ENCODE measurements at places on chromosomes 1 and 21.
A peak's percentile ranks its signal among the peaks of the same experiment; 100 is the strongest.

DNA sequence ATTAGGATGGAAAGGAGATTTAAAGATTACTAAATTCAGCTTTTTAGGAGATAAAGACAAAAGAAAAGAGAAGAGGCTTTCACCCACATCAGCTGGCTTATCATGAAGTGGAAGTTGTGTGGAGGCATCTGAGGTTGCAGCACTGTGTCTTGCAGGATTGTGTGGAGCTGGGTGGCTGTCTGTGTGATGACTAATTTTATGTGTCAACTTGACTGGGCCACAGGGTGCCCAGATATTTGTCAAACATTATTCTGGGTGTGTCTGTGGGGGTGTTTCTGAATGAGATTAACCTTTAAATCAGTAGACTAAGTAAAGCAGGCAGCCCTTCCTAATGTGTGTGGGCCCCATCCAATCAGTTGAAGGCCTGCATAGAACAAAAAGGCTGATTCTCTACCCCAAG, 3.9 kb downstream of the KCNA10 start:
- DNase-seq: no peak

DNA sequence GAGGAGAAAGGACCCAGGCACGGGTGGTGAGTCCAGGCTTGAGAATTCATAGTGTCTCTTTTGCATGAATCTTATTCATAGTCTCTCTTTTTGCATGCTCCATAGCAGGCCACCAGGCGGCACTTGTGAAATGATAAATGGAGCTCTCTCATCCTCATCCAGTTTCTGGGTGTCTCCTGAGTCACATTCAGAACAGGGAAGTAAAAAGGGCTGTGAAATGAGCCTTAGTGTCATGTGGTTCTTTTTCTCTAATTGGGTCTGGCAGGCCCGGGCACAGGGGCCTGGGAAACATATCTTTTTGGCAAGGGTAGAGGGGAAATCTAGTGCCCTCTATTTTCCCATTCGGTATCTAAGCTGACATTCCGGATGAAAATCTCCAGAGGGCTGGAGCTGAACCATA, 19.1 kb upstream of the NCF2 start:
- DNase-seq: no peak

GRCh38 chr1:100382657-100383056, 30.4 kb downstream of the CDC14A start:
- no peak for DNase-seq

DNA sequence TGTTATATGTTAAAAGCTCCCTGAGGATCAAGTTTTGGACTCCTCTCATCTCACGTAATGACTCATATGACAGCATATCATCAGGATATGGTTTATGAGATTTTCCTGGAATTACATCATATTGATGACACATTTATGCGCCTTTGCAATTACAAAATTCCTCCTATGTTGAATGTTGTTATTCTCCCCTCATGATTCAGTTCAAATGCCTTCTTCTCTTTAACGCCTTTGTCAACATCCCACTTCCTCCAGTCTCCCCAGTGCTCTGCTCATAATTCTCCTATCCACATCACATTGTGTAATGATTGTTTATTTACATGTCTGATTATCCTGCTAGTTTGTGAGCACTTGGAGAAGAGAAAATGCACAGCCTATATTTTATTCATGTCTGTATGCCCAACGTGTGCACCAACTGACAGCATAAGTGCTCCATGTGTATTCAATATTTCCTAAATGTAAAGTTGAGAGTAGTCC, 80.9 kb upstream of the BACH1 start:
- DNase-seq: no peak

DNA sequence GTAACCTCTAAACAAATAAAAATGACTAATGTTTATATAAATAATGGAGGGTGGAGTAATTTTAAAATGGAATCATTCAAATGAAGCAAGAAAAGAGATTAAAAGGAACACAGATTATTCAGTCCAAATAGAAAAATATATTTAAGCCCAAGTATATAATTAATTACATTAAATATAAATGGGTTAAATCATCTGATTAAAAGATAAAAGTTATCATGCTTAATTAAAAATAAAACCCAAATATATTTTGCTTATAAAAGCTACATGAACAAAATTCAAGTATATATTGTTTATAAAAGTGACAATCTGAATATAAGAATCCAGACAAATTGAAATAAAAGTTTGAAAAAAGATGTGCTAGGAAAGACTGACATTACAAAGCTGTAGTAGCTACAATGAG, 63.9 kb upstream of the ACTRT2 start:
- no peak for DNase-seq

- DNase-seq: no peak
These were observed 21.4 kb downstream of the ARHGAP29 start for GRCh38 chr1:94215955-94216354.

DNA sequence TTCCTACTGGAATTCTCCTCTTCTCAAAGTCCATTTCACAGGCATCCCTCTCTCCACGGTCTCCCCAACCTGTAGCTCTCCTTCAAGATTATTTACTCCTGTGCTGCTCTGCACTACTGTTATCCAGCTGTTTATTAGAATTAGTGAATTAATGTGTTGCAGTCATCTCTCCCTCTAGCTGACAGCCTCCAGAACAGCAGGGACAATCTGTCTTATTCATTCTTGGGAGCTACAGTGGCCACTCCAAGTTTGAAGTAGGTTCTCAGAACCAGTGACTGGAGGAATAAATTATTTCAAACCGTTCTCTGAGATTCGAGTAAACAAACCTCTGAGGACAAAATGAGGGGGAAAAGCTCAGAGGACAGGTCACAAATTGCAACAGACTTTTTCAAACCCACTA, 330.9 kb downstream of the RRAGC start:
- no peak for DNase-seq

GRCh38 chr1:246069581-246069980, 437.5 kb downstream of the SMYD3 start:
- no peak for DNase-seq

DNA sequence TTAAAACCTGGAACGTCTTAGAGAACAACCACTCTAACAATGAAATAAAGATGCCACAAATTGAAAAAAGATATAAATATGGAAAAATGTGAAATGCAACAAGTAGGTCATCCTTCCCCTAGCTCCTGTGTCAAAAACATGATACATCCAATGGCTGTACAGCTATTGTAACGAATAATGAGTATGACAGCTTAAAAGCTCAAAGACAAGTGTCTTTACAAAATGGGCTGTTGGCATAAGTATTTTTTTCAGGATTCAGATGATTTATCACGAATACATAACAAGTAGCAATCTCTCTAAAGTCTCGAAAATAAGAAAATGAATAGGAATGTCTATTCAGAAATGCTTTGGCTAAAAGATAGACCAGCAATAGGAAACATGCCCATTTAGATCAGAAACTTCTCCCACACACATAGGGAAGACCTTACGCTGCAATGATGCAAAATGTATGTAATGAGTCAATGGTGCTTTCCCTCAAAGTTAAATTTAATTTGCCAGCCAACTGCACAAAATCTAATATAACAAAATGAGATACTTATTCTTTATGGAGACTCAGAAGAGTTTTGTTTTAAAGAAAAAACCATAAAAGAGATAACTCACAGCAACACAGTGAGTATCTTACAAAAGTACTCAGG, 8.3 kb downstream of the TGFBR3 start:
- DNase-seq: no peak

DNA sequence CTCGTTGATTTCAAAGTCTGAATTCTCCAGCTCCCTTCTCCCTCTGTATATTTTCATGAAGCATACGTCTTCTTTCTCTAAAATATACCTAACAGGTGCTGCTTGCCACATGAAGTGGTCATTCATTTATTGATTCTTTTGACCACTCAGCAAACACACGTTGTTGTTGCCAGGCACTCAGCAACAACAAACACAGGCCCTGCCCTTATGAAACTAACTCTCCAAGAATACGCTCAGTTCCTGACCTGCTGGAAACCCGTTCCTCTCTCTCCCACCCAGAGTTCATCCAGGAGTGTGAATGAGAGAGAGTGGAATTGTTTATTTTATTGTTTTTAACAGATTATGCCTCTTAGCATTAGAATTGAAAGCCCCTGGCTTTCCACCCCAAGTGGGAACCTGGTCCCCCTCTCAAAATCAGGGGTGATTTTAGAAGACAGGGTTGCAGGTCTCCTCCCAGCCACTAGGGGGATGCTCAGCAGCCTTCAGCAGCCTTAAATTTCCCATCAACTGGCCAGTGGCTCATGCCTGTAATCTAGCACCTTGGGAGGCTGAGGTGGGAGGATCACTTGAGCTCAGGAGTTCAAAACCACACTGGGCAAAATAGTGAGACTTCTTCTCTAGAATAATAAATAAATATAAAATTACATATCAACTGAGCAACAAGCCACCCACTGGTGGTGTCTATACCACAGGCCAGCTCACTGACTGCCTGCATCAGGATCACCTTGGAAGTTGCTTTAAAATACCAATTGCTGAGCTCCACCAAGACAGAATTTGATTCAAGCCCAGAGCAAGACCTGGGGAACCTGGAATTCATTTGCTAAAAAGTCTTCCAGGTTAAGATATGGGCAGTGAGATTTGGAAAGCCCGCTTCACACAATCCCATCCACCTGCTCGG, 181.0 kb upstream of the KLHDC7A start:
- DNase-seq: peak; percentile 24

GRCh38 chr1:165235155-165235776, 121.2 kb downstream of the LMX1A start:
- DNase-seq: no peak

GRCh38 chr21:42199868-42200463, 19.0 kb upstream of the ABCG1 start:
- no peak for DNase-seq

DNA sequence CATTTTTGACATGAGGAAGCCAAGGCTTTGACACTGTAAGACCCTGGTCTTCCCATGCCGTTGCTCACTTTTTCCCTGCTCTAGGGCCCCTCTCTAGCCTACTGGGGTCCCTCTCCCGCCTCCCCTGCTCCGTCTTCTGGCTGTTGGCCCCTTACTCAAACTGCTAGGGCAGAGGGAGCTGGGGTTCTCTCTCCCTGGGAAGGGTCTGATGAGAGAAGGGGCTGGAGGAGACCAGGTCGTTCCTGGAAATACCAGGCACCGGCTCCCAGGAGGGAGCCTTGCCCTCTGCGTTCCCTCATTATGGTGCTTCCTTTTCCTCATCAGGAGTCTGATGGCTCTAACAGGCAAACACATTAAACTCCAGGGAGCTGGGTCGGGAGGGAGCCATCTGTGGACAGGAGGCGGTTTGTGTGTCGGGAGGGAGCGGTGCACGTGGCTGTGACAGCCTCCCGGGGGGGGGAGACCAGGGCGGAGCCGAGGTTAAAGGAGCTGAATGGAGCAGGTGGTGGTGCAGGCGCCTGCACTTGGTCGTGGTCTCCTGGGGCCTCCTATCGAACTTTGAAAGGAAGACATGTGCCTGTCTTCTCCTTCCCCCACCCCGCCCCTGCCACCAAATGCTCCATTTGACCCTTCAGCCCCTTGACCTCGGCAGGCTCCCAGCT, 35.4 kb upstream of the LHX4 start:
- DNase-seq: no peak

GRCh38 chr1:63922848-63923247, 149.0 kb downstream of the ROR1 start:
- no peak for DNase-seq

GRCh38 chr1:6998267-6998666, 213.0 kb downstream of the CAMTA1 start:
- no peak for DNase-seq

GRCh38 chr1:53580009-53580400, 120.8 kb downstream of the DMRTB1 start:
- DNase-seq: no peak

- no peak for DNase-seq
These were observed 450.8 kb downstream of the USP25 start for GRCh38 chr21:16180614-16181013.

DNA sequence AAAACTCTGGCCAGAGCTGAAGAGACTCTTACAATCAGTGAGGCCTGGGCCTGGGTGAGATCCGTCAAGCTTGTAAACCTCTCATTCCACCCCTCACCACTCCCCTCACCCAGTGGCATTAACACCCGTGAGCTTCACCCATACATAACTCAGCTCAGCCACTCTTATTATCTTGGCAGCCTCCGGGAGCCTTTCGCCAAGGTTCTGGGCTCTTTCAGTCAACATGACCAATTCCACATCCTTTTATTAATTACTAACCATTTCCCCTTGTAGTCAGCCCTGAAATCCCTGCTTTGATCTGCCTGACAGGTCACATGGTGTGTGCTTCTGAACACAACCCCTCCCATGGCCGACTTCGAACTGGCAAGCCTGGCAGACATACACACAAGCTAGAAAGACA, 134.8 kb downstream of the SETD4 start:
- peak; percentile 19 for DNase-seq

DNA sequence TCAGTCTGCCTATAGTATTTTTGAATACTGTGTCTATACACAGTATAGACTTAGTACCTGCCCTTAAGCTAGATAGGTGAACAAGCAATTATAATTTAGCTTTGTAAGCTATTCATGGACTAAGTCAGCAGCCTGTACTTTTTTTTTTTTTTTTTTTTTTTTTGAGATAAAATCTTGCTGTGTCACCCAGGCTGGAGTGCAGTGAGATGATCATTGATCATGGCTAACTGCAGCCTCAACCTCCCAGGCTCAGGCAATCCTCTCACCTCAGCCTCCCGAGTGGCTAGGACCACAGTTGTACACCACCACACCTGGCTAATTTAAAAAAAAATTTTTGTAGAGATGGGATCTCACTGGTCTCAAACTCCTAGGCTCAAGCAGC, 17.3 kb downstream of the ITSN1 start:
- no peak for DNase-seq

- DNase-seq: no peak
These were observed 1064.4 kb downstream of the NCAM2 start for GRCh38 chr21:22062472-22063139.

Data from stimulated activated CD4-positive, alpha-beta T cell treated with anti-CD3 and anti-CD28 coated beads, Interleukin-2, amount 100 ng/mL, for 24 hours (primary cell).